ENCODE measurements at places on chromosomes 1 and 21. TPM values are rescaled to one million over a fixed set of nuclear protein-coding genes. Genes with fewer than 3 reads are reported as not detected.

The SELP gene
- total RNA-seq, result 0.81 TPM

The LEMD1 gene
- 0.58 TPM for total RNA-seq

The RIPPLY3 gene
- total RNA-seq, result not detected

The OLFML3 gene
- 0.14 TPM for total RNA-seq

The TCHHL1 gene
- not detected for total RNA-seq

The MTMR11 gene
- 0.86 TPM for total RNA-seq

The DDX20 gene
- total RNA-seq, result 15.3 TPM

The NFASC gene
- total RNA-seq, result not detected

DNA sequence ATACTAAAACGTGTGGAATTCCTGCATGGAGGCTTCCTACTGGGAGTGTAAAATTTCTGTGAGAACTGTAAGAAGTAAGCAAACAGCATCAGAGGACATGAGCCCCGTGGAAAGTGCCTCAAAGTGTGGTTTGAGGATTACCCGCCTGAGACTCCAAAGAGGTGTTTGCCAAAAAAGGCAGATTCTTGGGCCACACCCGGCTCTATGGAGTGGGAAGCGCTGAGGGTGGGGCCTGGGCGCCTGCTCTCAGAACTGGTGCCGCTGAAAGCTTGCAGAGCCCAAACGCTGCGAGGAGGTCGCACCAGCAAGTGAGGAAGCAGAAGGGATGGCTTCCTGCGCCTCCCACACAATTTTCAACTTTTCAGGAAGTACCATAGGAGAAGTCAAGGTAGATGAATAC lies 43.0 kb upstream of the PSEN2 start:
- H3K36me3 ChIP-seq, result no peaks in the 10 kb centered on the region
- peaks cover 36% of the 10 kb centered on the region for H3K4me1 ChIP-seq
- no peaks in the 10 kb centered on the region for H3K27me3 ChIP-seq
- H3K27ac ChIP-seq, result peak overlapping the region; percentile 93
- peak overlapping the region; percentile 53 for H3K4me3 ChIP-seq

GRCh38 chr1:22197644-22198043 lies 54.7 kb upstream of the WNT4 start:
- no peaks in the 10 kb centered on the region for H3K4me1 ChIP-seq
- DNase-seq, result no peak
- no peaks in the 10 kb centered on the region for H3K36me3 ChIP-seq
- H3K27ac ChIP-seq, result no peak overlapping the region
- no peak overlapping the region for H3K4me3 ChIP-seq

- H3K4me3 ChIP-seq, result no peak overlapping the region
- peaks cover 5% of the 10 kb centered on the region for H3K4me1 ChIP-seq
- no peak for DNase-seq
Measured at GRCh38 chr1:229167318-229167717, 103.6 kb upstream of the RAB4A start.

- H3K4me3 ChIP-seq, result no peak overlapping the region
- H3K36me3 ChIP-seq, result no peaks in the 10 kb centered on the region
- H3K27me3 ChIP-seq, result peaks cover 8% of the 10 kb centered on the region
- peaks cover 3% of the 10 kb centered on the region for H3K4me1 ChIP-seq
- no peak overlapping the region for H3K27ac ChIP-seq
Measured at GRCh38 chr1:159958719-159959380, 4.8 kb upstream of the SLAMF9 start.

GRCh38 chr1:89757532-89757931 lies 63.3 kb upstream of the LRRC8D start:
- peak overlapping the region; percentile 93 for H3K27ac ChIP-seq
- H3K4me3 ChIP-seq, result peak overlapping the region; percentile 73
- DNase-seq, result peak; percentile 86
- H3K27me3 ChIP-seq, result no peaks in the 10 kb centered on the region
- H3K36me3 ChIP-seq, result peaks cover 24% of the 10 kb centered on the region
- H3K4me1 ChIP-seq, result peaks cover 89% of the 10 kb centered on the region

- H3K27me3 ChIP-seq, result peaks cover 3% of the 10 kb centered on the region
- H3K4me3 ChIP-seq, result no peak overlapping the region
- H3K36me3 ChIP-seq, result no peaks in the 10 kb centered on the region
Measured at GRCh38 chr1:175702079-175702795, 41.2 kb downstream of the TNR start.

DNA sequence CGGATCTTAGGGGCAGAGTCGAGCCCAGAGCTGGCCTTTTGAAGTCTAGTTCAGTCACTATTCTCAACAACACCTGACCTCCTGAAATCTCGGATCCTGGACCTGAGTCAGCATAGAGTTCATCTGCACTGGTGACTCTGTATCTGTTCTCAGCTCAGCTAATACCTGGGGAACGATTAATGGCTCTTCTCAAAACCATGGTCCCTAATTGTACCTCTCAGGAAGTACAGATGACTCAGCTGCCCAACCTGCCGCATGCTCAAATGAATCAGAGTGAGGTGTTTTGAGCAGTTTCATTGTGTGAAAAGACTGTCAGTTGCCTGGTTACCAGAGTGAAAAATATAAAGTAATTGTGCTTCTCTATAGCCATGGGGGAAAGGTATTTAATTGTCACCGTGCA lies 89.2 kb downstream of the SLC35F3 start:
- H3K4me3 ChIP-seq, result no peak overlapping the region
- peaks cover 20% of the 10 kb centered on the region for H3K27me3 ChIP-seq
- no peaks in the 10 kb centered on the region for H3K36me3 ChIP-seq
- H3K4me1 ChIP-seq, result peaks cover 3% of the 10 kb centered on the region

DNA sequence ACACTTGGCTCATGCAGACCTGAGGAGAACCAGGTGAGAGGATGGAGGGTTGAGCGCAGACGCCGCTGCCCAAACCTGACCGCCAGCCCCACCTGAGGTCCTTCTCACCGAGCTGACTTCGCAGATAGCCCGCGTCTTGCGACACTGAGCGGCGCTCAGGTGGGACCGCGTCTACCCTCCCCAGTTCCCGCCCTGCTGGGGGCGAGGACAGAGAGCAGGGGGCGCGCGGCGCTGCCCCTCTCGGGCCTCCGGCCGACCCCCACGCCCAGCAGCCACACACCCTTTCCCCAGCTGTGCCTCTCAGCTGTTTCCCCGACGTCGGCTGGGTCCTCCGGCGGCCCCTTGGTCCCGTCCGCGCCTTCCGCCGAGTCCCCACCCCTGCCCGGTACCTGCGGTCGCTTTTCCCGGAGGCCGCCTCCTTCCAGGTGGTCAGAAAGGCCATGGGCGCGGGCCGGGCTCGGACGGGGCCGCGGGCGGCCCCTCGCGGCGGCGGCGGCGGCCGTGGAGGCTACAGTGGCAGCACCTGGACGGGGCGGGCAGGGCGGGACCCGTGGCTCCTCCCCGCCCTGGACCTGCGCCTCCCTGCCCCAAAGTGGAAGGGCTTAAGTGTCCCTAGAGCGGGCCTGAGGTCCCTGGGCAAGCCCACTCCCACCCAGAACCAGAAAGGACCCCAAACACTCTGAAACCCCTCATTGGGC lies 14.4 kb upstream of the TTC39A start:
- H3K36me3 ChIP-seq, result no peaks in the 10 kb centered on the region
- no peak overlapping the region for H3K4me3 ChIP-seq
- DNase-seq, result no peak
- peaks cover 31% of the 10 kb centered on the region for H3K27me3 ChIP-seq

- no peak overlapping the region for H3K4me3 ChIP-seq
- no peaks in the 10 kb centered on the region for H3K4me1 ChIP-seq
- no peaks in the 10 kb centered on the region for H3K36me3 ChIP-seq
- H3K27ac ChIP-seq, result no peak overlapping the region
- peaks cover 9% of the 10 kb centered on the region for H3K27me3 ChIP-seq
Measured at GRCh38 chr1:31470794-31471315, 57.8 kb downstream of the SERINC2 start.

DNA sequence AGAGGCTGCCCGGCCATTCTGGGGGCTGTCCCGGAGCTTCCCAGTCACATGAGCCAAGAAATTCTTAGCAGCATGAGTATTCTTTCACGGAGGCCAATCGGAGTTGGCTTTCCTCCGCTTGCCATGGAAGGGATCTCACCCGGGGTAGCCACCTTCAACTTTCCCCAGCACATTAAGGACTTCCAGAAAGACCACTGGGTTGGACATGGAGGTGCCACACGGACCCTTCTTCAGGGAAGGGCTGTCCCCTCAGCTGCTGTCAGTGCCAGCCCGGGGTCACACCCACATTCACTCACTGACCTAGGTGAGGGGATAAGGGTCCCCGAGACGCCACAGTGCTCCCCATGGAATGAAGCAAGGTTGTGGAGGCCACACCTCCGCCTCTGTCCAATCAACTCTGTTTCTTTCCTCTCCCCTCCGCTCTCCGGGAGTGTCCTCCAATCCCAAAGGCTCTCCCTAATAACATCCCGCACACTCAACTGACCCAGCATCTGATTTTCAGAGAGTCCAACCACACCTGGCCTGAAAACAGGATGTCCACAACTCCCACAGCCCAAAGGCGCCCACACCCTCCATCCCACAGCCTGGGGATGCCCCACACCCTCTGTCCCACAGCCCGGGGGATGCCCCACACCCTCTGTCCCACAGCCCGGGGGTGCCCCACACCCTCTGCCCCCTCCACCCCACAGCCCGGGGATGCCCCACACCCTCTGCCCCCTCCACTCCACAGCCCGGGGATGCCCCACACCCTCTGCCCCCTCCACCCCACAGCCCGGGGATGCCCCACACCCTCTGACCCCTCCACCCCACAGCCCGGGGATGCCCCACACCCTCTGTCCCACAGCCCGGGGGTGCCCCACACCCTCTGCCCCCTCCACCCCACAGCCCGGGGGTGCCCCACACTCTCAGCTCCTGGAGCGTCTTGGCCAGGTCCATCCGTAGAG lies 19.4 kb downstream of the RSPH1 start:
- no peak overlapping the region for H3K27ac ChIP-seq
- no peaks in the 10 kb centered on the region for H3K27me3 ChIP-seq
- H3K4me3 ChIP-seq, result no peak overlapping the region
- no peaks in the 10 kb centered on the region for H3K36me3 ChIP-seq

- no peak overlapping the region for H3K4me3 ChIP-seq
- H3K27me3 ChIP-seq, result no peaks in the 10 kb centered on the region
- DNase-seq, result no peak
- no peaks in the 10 kb centered on the region for H3K4me1 ChIP-seq
Measured at GRCh38 chr1:118783095-118783758, 204.9 kb downstream of the TBX15 start.

DNA sequence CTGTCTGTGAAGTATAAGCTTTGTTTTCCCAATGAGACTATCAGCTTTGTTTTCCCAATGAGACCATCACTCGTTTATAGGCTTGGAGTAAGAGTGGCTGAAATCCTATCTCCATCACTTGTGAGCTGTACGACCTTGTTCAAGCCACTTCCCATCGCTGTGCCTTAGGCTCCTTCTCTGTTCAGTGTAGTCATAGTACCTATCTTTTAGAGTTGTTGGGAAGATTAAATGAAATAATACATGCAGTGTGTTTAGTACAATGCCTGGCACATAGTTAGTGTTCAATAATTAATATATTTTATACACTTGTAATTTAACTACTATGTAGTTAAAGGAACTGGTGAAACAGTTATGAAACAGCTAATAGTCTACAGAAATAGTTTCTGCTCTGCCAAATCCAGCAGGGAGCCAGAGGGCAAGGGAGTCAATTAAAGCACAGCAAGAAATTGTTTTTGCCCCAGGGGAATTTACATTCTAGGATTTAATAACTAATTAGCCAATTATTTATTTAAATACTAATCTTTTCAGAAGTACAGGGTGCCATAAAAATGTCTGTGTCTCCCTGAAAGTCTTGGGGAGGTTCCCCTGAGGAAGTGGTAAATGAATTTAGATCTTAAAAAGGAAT lies 139.3 kb upstream of the HMCN1 start:
- DNase-seq, result no peak
- no peak overlapping the region for H3K27ac ChIP-seq
- no peaks in the 10 kb centered on the region for H3K36me3 ChIP-seq
- H3K4me1 ChIP-seq, result peaks cover 14% of the 10 kb centered on the region
- no peak overlapping the region for H3K4me3 ChIP-seq

DNA sequence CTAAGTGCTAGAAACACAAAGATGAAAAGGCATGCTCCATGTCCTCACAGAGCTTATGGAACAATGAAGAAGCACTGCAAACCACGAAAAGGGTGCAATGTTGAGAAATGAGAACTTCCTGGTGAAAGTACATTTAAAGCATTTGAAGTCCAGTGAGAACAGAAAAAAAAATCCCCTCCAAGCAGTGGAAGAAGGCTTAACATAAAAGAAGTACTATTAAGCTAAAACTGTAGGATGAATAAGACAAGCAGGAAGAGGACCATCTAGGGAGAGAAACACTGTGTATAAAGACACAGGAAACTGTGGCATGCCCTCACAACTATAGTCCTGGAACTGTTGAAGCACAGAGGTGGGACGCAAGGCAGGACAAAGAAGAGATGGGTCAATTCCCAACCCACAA lies 10.0 kb downstream of the TP53BP2 start:
- H3K36me3 ChIP-seq, result peaks cover 4% of the 10 kb centered on the region
- DNase-seq, result no peak
